8988T (cell line): ENCODE measurements at places on chromosomes 11 and 22.

GRCh38 chr11:118608360-118609227, 1.2 kb downstream of the PHLDB1 start:
- DNase-seq, result no peak

DNA sequence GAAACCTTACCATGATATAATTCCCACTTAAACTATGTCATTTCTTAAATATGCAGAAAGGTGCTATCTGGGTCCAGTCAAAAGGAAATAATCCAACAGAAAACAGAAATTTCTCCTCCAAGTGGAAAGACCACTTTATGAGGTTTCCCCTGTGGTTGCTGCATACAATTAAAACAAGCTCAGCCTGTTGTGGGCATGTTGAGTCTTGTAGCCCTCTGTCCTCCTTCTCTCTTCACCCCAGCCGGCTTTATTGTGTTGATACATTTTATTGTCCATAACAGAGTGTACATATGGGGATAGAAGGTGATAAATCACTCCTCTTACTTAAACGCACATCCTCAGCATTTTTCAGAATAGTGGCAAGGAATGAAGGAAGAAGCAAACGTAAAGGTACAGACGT, 126.0 kb upstream of the MTNR1B start:
- no peak for DNase-seq

DNA sequence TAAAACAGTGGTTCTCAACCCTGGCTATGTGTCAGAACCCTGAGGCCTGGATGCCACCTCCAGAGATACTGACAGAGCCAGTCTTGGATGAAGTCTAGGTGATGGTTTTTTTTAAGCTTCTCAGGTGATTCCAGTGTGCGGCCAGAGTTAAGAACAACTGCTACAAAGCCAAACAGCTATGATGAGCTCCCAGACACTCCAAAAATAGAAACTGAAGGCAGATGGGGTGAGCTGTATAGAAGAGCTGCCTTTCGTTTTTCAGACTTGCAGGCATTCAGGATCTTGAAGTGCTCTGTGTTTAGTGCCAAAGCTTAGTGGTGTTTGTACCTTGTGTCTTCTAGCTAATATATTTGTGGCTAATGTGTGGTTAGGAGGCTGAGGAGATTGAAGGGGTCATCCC, 14.2 kb downstream of the SCUBE2 start:
- no peak for DNase-seq

- DNase-seq, result no peak
Observed at GRCh38 chr22:22235558-22235957, 9.0 kb upstream of the VPREB1 start.
